Activated naive CD8-positive, alpha-beta T cell treated with anti-CD3 and anti-CD28 coated beads, Interleukin-2, amount 10 ng/mL, durations not matched to agents 7 days and 5 days (primary cell): ENCODE measurements at places on chromosomes 13 and 19. TPM values are rescaled to one million over a fixed set of nuclear protein-coding genes. Genes with fewer than 3 reads are reported as not detected.

- H3K27me3 ChIP-seq: no peaks in the 10 kb centered on the region
- H3K4me3 ChIP-seq: no peak overlapping the region
- H3K36me3 ChIP-seq: no peaks in the 10 kb centered on the region
- DNase-seq: no peak
- no peaks in the 10 kb centered on the region for H3K4me1 ChIP-seq
- no peak overlapping the region for H3K27ac ChIP-seq
Measured at GRCh38 chr13:75947448-75947847, 311.3 kb downstream of the LMO7 start.

GRCh38 chr13:94433055-94433961, 46.2 kb downstream of the DCT start:
- no peak overlapping the region for H3K27ac ChIP-seq
- DNase-seq: no peak
- no peak overlapping the region for H3K4me3 ChIP-seq
- peaks cover 11% of the 10 kb centered on the region for H3K4me1 ChIP-seq

DNA sequence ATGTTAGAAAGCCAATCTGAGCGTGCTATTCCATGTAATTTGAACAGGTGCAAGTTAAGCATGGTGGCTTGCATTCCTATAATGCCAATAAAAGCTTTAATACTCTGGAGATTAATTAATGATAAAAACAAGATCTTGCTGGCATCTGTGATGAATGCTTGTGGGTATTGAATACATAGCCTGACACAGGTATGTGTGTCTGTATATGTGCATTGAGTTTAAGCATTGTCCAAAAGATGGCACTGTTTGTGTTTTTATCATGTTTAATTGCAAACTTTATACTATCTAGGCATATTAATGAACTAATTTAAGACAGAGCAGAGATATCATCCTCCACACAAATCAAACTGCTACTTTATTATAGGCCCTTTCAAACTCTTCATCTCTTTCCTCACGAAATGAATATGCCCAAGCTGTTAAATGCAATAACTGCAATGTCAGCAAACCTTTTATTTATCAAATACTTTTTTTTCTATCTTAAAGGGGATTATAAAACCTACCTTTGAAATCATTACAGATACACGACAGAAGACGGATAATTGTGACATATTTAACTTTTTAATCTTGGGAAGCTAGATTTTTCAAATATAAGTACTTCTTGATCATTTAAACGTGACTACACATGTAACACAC, 86.5 kb downstream of the TNFSF11 start:
- H3K27me3 ChIP-seq: peaks cover 11% of the 10 kb centered on the region
- no peak for DNase-seq
- H3K4me3 ChIP-seq: no peak overlapping the region
- H3K36me3 ChIP-seq: no peaks in the 10 kb centered on the region

GRCh38 chr13:100291624-100292023, 202.7 kb downstream of the PCCA start:
- H3K4me3 ChIP-seq: no peak overlapping the region
- DNase-seq: no peak
- no peaks in the 10 kb centered on the region for H3K4me1 ChIP-seq
- H3K27ac ChIP-seq: no peak overlapping the region
- peaks cover 2% of the 10 kb centered on the region for H3K36me3 ChIP-seq

GRCh38 chr19:34713262-34713637, 20.8 kb upstream of the ZNF181 start:
- H3K27ac ChIP-seq: no peak overlapping the region
- no peak for DNase-seq
- H3K27me3 ChIP-seq: peaks cover 9% of the 10 kb centered on the region
- peaks cover 4% of the 10 kb centered on the region for H3K36me3 ChIP-seq

- no peak for DNase-seq
- H3K4me3 ChIP-seq: no peak overlapping the region
- H3K27me3 ChIP-seq: peaks cover 23% of the 10 kb centered on the region
- H3K4me1 ChIP-seq: no peaks in the 10 kb centered on the region
- H3K36me3 ChIP-seq: no peaks in the 10 kb centered on the region
- H3K27ac ChIP-seq: no peak overlapping the region
Measured at GRCh38 chr13:112330479-112331381, 45.4 kb upstream of the SPACA7 start.

DNA sequence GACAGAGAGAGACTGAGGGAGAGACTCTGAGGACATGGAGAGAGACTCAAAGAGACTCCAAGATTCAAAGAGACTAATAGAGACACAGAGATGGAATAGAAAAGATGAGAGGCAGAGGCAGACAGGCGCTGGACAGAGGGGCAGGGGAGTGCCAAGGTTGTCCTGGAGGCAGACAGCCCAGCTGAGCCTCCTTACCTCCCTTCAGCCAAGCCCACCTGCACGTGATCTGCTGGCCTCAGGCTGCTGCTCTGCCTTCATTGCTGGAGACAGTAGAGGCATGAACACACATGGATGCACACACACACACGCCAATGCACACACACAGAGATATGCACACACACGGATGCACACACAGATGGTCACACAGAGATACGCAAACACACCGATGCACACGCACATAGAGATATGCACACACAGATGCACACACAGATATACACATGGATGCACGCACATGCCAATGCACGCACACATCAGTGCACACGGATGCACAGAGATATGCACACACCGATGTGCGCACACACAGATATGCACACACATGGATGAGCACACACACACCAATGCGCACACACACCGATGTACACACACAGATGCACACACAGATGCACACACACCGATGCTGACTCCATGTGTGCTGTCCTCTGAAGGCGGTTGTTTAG, 3.3 kb upstream of the F10 start:
- H3K27me3 ChIP-seq: peaks cover under 1% of the 10 kb centered on the region
- DNase-seq: no peak
- H3K36me3 ChIP-seq: no peaks in the 10 kb centered on the region
- H3K4me3 ChIP-seq: no peak overlapping the region
- no peaks in the 10 kb centered on the region for H3K4me1 ChIP-seq

GRCh38 chr13:19181621-19182485, at the start of gene TUBA3C:
Gene TUBA3C (minus strand): TSS chr13:19181824. CDS start chr13:19181747, 77 bp downstream.
- H3K36me3 ChIP-seq: no peaks in the 10 kb centered on the region
- no peaks in the 10 kb centered on the region for H3K27me3 ChIP-seq
- no peak within 1 kb of the TSS for H3K4me3 ChIP-seq
- DNase-seq: no peak

- no peak overlapping the region for H3K4me3 ChIP-seq
- peaks cover 9% of the 10 kb centered on the region for H3K4me1 ChIP-seq
- no peaks in the 10 kb centered on the region for H3K27me3 ChIP-seq
- H3K36me3 ChIP-seq: peaks cover 2% of the 10 kb centered on the region
- no peak for DNase-seq
Measured at GRCh38 chr13:40452038-40452666, 214.3 kb downstream of the FOXO1 start.

GRCh38 chr13:37392389-37392788, 206.2 kb downstream of the POSTN start:
- DNase-seq: no peak
- H3K4me1 ChIP-seq: no peaks in the 10 kb centered on the region
- no peak overlapping the region for H3K4me3 ChIP-seq
- no peaks in the 10 kb centered on the region for H3K36me3 ChIP-seq
- H3K27me3 ChIP-seq: no peaks in the 10 kb centered on the region
- H3K27ac ChIP-seq: no peak overlapping the region

DNA sequence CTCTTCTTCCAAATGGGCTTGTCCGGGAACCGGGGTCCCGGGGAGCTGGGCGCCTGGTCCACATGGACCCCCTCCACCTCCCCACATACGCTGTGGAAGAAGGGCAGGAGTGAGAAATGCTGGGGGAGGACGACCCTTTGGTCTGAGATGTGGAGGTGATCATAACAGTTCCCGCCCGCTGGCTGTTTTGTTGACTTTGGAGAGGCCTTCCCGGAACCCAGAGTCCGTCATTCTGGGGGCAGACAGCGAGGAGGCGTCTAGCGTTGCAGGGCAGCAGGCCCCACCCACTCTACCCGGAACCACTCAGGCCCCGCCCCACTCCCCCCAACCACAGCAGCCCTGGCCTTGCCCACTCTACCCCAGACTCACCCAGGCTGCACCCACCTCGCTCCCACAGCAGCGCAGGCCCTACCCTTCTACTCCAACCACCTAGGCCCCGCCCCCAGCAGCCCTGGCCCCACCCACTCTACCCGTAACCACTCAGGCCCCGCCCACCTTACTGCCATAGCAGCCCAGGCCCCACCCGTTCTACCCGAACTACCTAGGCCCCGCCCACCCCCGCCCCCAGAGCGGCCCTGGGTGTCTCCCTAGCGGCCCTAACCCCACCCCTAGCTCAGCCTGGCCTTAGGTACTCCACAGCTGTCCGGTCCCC, 7.1 kb downstream of the GPR108 start:
- H3K27me3 ChIP-seq: no peaks in the 10 kb centered on the region
- no peak for DNase-seq
- H3K27ac ChIP-seq: no peak overlapping the region
- peaks cover 8% of the 10 kb centered on the region for H3K4me1 ChIP-seq
- H3K4me3 ChIP-seq: no peak overlapping the region
- H3K36me3 ChIP-seq: peaks cover 13% of the 10 kb centered on the region

DNA sequence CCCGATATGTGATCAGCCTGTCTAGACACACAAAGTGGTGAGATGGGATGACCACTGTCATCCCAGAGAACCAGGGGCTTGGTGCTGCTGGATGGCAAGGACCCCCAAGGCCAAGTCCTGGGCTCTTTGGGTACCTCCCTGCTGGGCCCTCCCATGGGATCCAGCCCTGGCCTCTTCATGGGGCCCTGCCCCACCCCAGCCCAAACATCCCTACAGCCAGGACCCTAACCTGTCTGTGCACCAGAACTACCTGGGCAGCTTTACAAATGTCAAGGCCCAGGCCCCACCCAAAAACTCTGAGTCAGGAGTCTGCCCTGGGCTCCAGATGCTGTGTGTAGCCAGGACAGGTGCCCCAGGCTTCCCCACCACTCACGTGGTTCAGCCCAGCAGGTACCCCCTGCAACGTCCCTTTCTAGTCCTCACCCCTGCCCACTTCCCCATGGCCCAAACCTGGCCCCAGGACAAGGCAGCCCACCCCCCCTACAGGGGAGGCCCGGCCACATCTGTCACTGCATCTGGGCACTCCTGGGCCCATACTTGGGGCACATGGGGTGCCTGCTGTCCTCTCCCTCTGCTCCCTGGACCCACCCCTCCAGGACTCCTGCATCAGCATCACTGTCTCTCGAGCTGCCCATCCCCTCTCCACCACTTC, 233.5 kb downstream of the TUBA3C start:
- no peak overlapping the region for H3K4me3 ChIP-seq
- DNase-seq: no peak
- H3K27ac ChIP-seq: no peak overlapping the region
- no peaks in the 10 kb centered on the region for H3K36me3 ChIP-seq

DNA sequence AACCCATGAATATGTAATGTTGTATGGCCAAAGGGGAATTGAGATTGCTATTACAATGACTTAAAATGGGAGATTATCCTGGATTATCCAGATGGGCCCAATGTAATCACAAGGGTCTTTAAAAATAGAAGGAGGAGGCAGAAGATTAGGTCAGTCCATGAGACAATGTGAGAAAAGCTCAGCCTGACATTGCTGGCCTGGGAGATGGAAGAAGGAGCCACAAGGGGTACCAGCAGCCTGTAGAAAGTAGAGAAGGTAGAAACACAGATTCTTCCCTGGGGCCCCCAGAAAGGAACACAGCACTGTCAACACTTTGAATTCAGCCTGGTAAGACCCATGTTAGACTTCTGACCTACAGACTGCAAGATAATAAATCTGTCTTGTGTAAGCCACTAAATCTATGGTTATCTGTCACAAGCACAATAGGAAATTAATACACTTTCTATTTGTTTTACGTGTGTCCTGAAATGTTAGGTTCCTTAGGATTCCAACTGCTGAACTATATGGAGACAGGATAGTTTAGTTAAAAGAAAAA, 132.9 kb upstream of the SERP2 start:
- no peak for DNase-seq
- H3K4me3 ChIP-seq: no peak overlapping the region
- no peaks in the 10 kb centered on the region for H3K36me3 ChIP-seq
- peaks cover 3% of the 10 kb centered on the region for H3K27me3 ChIP-seq
- H3K4me1 ChIP-seq: peaks cover 8% of the 10 kb centered on the region

DNA sequence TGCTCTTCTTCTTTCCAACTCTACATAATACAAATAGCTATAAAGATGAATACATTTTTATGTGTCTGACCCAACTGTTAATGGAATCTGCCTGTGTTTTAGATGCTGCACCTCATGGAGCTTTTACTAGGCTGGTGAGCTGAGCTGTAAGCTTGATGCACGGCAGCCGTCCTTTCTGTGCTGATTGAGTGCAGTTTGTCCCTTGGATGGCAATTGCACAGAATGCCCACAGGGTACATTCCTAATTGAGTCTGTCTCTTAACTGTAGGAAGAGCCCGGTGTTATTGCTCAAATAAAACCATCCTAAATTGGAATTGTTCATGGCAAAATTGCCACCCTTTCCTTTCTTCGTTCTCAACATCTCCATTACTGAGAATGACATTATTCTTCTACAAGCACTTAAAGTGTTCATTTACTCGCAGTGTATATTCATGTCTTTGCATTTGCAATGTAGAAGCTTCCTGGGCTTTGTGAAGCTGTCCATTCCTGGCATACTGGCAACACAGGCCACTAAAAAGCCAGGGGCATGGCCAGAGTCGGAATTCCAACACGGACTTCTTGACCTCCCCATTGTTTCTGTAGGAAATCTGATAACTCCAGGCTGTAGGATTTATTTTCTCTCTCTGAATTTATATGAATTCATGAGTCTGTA, 85.8 kb downstream of the SLC10A2 start:
- no peaks in the 10 kb centered on the region for H3K4me1 ChIP-seq
- no peak overlapping the region for H3K4me3 ChIP-seq
- peaks cover 2% of the 10 kb centered on the region for H3K27me3 ChIP-seq
- no peak for DNase-seq
- no peak overlapping the region for H3K27ac ChIP-seq

DNA sequence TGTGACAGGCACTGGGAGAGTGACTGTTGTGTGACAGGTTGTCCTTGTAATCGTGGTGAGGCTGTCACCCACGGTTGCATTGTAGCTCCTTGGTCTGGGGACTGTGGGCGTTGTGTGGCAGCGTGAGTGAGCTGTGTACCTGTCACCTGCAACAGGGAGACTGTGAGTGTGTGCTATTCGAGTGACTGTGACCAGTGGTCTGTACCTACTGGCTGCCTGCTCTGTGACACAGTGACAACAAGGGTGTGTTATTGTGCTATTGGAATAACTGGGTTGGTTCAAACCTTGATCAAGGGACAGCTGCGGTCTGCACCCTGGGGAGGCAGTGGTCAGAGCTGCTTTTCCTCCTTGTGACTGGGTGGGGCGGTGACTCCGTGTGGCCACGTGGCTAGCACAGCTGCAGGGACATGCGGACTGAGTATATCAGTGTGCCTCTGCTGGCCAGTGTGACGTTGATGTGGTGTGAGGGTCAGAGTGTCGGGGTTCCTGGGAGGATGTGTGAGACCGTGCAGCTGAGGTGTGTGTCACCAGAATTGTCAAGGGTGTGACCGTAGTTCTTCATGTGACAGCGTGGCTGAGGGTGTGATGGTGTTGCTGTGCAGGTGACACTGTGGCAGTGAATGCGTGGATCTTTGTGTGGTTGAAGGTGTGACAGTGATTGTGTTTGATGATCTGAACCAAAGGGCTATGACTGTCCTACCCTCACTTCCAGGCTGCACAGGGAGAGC, 10.1 kb upstream of the NFIX start:
- no peak overlapping the region for H3K4me3 ChIP-seq
- DNase-seq: no peak
- no peaks in the 10 kb centered on the region for H3K36me3 ChIP-seq
- no peak overlapping the region for H3K27ac ChIP-seq
- H3K4me1 ChIP-seq: peaks cover 2% of the 10 kb centered on the region

ETHE1 gene
- total RNA-seq: 61.1 TPM

HNRNPM gene
- total RNA-seq: 188 TPM

SPACA7 gene
- not detected for total RNA-seq

ABCA7 gene
- total RNA-seq: 145 TPM

GARIN5A gene
- total RNA-seq: 0.50 TPM

TLE2 gene
- total RNA-seq: 3.9 TPM

TEAD2 gene
- total RNA-seq: not detected

CLDND2 gene
- 13.4 TPM for total RNA-seq

NFIX gene
- 1.5 TPM for total RNA-seq
